ENCODE measurements at places on chromosomes 3 and 15.

DNA sequence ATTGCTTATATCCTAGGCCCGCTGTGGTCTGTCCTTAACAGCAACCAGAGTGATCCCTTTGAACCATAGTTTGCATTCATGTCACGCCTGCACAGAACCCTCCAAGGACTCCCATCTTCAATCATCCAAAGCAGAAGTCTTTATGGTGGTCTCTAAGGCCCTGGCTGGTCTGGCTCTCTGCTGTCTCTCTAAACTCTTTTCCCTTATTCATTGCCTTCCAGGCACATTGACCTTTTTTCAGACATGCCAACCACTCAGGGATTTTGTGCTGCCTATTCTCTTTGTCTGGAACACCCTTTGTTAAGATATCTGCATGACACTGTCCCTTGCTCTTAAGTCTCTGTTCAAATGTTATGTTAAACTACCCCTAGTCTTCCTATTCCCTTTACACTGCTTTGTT is 21.9 kb upstream of the ZBTB47 start:
- DNase-seq: no peak

GRCh38 chr3:106688464-106688863 is 688.8 kb upstream of the CCDC54 start:
- DNase-seq: no peak

- DNase-seq: no peak
Measured at GRCh38 chr15:57323806-57324589, 52.3 kb upstream of the CGNL1 start.

- DNase-seq: no peak
Measured at GRCh38 chr3:153820035-153820434, 301.2 kb upstream of the ARHGEF26 start.

- DNase-seq: no peak
Measured at GRCh38 chr3:73868688-73869315, 244.1 kb upstream of the PDZRN3 start.

DNA sequence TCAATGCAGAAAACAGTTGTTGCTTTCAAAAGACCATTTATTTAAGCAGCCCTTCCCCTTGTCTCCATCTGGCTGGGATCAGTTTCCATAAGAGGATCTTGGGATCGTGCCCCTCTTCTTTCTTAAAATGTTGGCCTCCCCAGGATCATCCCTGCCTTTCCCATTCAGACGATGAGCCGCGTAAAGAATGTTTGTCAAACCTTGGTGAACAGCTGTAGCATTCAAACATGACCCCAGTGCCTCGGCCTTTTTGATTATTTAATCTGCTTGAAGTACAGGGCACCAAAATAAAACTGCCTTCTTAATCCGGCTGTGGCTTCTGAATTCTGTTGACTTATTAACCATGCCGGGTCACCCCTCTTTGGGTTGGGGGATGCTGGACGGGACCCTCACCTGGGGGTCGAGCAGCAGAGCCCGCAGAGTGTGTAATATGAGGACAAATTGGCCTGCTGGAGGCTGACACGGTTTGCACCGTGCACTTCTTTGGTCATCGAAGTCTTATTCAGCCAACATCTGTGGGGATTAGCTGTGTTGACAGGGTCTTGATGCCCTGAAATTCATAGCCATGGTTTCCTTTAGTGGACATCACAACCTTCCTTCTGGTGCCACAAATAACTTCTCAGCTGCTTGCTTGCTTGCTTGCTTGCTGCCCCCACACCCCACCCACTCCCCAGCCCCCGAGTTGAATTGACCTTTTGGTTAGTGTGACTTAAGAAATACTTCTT is at the start of gene LRTM1:
TSS of gene LRTM1 (minus strand) at position 14 of the 725 bp plus-strand sequence. CDS start 148 bp downstream, outside the sequence.
- DNase-seq: no peak

GRCh38 chr15:25860885-25861866 is 2.0 kb downstream of the ATP10A start:
- DNase-seq: no peak

DNA sequence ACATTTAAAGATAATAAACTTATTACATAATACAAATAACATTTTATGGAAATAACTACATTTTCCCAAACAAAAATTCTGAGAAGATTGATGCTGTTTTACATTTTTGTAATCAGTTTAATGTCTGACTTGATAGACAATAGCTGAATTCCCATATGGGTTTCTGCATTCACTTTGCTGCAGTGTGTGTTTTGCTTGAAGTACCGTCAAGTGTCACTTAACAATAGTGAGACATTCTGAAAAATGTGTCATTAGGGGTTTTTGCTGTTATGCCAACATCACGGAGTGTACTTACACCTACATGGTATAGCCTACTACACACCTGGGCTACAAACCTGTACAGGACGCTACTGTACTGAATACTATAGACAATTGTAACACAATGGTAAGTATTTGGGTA is 57.5 kb downstream of the USF3 start:
- DNase-seq: no peak

DNA sequence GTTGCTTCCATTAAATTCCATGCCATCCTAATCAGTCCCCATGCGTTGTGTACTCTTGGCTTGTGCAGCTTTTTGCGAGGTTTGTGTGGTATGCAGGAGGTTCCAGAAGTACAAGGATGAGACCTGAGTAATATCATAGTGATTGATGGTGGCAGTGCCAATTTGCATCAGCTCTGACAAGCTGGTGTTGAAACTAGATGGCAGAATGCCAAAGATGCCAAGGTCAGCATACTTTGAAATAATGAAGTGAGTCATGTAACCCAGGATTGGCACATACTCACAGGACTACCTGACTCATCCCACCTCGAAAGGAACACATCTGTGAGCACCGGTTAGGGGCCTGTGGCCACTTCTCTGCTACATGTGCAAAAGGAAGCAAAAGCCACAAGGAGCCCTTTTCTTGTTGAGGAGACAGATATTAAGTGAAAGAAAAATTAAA is 14.3 kb downstream of the KAT2B start:
- DNase-seq: peak; percentile 50

- no peak for DNase-seq
Measured at GRCh38 chr15:26631894-26632293, 141.0 kb downstream of the GABRB3 start.

DNA sequence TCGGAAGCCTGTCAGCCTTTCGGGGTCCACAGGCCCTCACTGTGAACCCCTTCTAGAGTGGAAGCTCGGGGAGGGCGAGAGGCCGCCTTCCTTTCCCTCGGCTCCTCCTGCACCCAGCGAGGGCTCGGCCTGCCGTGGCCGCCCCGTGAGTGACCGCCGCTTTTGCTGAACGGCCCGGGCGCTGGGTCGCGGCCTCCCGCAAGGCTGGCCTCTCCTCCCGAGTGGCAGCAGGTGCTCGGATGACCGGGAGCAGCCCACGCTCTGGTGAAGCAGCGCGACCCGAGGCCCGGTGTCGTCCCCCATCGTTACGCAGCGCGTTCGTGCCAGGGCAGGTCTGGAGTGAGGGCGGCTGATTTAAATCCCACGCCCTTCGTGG is 53.8 kb downstream of the LRRK1 start:
- no peak for DNase-seq

- no peak for DNase-seq
Measured at GRCh38 chr3:101665357-101665756, 11.6 kb downstream of the ZBTB11 start.

DNA sequence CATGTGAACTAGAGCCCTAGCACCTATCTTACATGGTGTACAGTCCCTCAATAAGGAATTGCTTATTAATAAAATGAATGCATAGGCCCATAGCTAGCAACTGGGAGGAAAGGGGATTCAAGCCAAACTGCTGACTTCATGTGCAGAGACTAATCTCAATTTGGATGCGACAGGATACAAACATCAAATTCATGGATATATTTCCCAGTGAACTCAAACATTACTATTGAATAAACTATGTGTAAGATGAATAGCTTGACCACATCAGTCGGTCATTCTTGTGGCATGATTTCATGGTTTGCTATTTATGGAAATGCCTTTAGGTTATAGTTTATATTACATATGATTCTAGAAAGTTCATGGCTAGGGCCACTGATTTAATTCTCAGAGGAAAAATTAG is 268.6 kb upstream of the SLITRK3 start:
- DNase-seq: no peak

GRCh38 chr15:62183130-62183529 is 18.0 kb upstream of the C2CD4B start:
- no peak for DNase-seq

- no peak for DNase-seq
Measured at GRCh38 chr15:67931861-67932260, 92.0 kb upstream of the RNU6-1 start.

DNA sequence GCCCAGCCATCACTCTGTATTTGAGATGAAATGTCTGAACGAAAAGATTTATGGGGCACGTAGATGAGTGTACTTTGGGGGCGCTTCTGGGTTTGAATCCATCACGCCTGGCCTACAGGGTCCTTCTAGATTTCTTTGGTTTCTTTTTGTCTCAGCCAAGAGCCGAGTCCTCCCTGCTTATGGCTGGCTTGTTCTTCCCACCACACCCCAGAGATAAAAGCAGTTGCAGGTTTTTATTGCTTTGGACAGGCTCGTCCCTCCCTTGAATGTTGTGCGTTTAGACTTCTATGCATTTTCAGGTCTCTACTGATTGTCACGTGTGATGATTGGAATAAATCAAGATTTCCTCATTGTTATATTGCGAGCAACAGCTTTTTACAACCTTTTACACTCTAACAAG is 104.8 kb upstream of the CHRNA7 start:
- no peak for DNase-seq

DNA sequence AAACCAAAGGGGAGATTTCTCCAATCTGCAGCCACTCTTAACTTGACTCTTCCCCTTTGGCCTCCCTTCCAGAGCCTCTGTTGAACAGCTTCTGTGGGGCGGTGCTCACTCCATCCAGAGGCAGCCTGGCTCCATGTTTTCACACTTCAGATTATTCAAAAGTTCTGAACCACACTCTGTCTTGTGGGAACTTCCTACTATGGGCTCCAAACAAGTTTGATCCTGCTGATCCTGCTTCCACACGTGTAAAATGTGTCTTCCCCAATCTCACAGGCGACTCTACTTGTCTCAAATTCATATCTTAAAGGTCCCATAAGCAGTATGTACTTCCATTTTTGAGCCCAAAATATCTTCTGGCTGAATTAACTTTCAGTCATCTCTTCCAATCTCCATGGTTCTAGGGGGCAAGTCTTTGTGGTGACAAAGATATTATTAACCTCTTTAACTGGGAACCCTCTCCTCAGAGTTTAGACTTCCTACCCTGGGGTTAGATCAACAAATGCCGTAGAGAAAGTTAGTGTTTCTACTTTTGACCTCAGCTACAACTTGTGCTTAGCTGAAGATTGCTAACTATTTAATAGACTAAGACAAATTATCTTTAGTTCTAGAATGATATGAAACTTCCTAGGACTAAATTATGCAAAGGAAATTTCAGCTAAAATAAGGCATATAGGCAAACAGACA is 176.3 kb upstream of the BCL6 start:
- no peak for DNase-seq

DNA sequence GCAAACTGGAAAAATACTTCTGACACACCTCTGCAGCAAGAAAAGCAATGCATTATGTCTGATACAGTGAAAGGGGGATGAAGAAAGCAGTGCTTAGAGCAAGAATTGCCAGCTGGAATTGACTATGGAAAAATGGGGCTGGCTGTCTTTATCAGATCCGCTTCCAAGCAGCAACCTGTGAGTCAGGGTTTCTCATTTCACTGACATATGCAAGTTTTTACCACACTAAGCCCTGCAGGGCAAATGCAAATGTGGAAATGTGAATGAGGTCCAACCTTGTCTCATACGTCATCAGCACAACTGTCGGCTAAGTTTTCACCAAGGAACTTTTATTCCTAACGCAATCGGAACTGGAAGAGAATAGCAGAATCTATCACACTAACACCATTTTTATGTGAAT is 172.5 kb upstream of the GADL1 start:
- no peak for DNase-seq

- no peak for DNase-seq
Measured at GRCh38 chr3:49711489-49711888, 8.0 kb downstream of the AMIGO3 start.

GRCh38 chr3:106560451-106560966 is 691.7 kb upstream of the CBLB start:
- no peak for DNase-seq

GRCh38 chr3:45043728-45044299 is 17.7 kb downstream of the CLEC3B start:
- no peak for DNase-seq

DNA sequence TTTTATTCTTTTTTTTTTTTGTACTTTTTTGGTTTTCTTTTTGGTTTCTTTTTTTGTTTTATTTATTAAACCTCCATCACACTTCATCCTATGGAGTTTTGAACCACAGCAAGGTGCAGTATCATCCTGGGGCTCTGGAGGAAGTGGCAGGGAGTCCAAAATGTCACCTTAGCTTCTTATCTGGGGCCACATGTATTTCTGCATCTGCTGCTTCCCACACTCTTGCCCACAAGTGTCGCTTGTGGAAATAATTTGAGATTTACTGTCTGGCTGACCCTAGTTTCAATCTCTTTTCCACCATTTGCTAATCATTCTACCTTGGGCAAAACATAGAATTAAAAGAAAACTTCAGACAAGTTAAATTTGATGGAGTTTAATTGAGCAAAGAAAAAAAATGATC is 6.4 kb downstream of the OPA1 start:
- DNase-seq: no peak

- DNase-seq: no peak
Measured at GRCh38 chr15:24764375-24765171, 89.0 kb downstream of the NPAP1 start.

GRCh38 chr15:98823012-98823458 is 174.7 kb downstream of the IGF1R start:
- DNase-seq: no peak

- DNase-seq: no peak
Measured at GRCh38 chr3:65655061-65655460, 383.7 kb downstream of the MAGI1 start.

DNA sequence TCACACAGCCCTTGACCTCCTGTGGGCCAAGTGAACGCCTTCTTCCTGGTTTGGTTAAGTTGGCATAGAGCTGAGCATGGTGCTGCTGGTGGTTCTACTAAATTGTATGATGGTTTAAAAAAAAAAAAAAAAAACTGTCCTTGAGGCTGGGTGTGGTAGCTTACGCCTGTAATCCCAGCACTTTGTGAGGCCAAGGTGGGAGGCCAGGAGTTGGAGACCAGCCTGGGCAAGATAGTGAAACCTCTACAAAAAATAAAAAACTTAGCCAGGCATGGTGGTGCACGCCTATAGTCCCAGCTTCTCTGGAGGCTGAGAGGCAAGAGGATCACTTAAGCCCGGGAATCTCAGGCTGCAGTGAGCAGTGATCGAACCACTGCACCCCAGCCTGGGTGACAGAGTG is 58.9 kb upstream of the FLNB start:
- DNase-seq: no peak

GRCh38 chr15:73711526-73711925 is 27.3 kb downstream of the CD276 start:
- no peak for DNase-seq
